ENCODE measurements at places on chromosomes 2 and 18.

GRCh38 chr18:476251-476664, 24.2 kb downstream of the COLEC12 start:
- DNase-seq = no peak

GRCh38 chr2:3712831-3713503, 9.6 kb downstream of the DCDC2C start:
- no peak for DNase-seq

DNA sequence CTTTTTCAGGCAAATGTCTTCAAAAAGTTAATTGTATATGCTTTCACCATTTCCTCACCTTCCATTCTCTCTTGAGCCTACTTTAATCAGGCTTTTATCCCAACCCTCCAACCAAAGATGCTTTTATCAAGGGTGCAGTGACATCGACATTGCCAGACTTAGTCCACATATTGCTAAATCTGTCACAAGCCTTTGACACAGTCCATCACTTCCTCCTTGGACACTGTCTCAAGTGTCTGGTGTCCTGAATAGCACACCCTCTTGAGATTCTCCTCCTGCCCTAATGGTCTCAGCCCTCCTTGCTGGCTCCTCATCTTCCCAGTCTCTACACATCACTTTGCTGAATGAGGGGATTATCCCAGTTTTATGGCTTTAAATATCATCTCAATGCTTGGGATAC, 147.5 kb upstream of the SLC39A10 start:
- no peak for DNase-seq

GRCh38 chr2:28344756-28345373, 47.8 kb upstream of the FOSL2 start:
- DNase-seq = no peak

DNA sequence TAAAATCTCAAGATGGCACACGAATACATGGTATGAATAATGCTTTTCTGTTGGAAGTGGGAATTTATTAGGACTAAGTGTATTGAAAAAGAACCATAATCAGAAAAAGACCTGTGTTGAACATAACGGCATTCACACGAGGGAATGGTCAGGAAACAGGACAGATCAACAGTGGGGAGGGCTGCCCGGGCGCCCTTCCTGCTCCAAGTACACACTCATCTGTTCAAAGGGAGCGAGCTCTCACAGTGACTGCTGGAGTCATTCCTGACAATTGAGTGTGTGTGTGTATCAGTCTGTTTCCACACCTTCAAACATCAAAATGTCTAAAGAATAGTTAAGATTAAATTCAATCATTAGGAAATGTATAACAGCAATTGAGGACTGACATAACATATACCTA, 167.2 kb downstream of the HDAC4 start:
- DNase-seq = no peak

All from stimulated activated CD8-positive, alpha-beta memory T cell treated with anti-CD3 and anti-CD28 coated beads, Interleukin-4, amount 100 ng/mL, for 1 hour (primary cell).